ENCODE measurements at places on chromosomes 3 and 15.
A peak's percentile ranks its signal among the peaks of the same experiment; 100 is the strongest.

DNA sequence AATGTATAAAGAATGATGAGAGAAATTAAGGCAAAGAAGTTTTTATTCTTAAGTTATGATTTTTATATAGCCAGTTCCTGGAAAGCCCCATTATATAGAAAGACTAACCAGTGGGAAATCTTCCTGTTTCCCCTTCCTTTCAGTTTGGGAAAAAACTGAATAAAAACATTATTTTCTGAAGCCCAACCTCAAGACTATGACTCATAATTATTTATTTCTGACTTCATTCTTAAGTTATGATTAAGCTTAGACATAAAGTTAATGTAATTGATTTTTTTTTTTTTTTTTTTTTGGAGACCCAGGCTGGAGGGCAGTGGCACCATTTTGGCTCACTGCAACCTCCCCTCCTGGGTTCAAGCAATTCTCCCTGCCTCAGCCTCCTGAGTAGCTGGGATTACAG is 55.8 kb downstream of the TRPC1 start:
- DNase-seq, result no peak

DNA sequence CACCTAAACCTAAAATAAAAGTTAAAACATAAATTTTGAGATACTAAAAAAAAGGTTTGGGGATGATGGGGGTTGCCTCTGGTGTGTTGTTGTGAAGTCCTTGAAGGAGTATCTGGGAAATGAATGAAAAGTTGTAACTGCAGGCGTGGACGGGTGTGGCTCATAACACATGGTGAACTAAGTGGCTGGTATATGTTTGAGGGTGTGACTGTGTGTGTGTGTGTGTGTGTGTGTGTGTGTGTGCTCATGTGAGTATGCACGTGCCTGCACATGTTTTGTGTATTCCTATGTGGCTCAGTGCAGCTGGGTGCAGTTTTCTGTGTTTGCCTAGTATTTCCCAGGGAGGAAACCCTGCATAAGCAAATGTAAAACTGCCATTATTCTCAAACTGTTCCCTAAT is 229.9 kb upstream of the TRIM42 start:
- no peak for DNase-seq

DNA sequence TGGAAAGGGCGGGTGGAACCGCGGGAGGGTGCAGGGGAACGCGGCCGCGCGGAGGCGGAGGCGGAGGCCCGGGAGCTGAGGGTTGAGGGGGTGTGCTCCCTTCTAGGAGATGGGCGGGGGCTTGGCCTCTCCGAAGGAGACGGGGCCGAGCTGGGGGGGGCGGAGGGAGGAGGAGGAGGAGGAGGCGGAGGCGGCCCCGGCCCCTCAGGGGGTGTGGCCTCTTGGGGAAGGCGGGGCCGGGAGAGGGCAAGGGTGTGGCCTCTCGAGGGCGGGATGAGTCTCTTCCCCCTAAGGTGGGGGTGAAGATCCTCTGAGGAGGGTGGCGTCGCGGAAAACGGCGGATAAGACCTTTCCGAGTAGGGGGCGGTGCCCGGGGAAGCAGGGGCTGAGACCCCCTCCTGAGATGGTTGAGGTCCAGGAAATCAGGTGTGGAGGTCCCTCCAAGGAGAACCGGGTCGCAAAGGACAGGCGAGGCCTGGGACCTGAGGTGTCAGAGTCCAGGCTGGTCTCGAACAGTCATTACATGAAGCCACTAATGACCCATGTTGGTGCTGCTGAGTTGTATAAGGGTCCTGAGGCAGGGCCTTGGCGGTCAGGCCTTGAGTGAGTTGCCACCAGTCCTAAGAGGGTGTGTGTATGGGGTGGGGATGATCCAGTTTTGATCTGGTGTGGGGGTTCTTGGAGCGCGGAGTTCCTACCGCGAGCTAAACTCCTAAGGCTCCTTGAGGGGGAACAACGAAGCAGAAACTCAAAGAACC is 759 bp downstream of the WDR6 start:
- DNase-seq, result peak; percentile 89

GRCh38 chr3:10234526-10235230 is 13.6 kb upstream of the TATDN2 start:
- no peak for DNase-seq

DNA sequence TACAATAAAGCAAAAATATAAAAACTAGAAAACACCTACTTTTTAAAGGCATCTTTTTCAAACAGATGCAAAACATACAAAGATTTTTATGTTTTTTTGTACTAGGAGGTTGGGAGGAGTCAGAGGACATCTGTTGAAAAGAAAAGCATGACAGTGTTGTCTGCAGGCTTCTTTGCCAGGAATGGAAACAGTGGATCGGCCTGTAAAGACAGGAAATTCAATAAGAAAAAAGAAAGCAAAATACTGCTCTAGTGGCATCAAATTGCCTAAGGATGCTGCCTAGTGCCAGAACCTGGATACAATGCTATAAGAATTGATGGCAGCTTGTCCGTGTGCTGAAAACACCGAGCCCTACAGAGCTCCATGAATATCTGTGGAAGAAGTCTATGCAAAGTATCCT is 69.9 kb downstream of the TBC1D5 start:
- DNase-seq, result no peak

DNA sequence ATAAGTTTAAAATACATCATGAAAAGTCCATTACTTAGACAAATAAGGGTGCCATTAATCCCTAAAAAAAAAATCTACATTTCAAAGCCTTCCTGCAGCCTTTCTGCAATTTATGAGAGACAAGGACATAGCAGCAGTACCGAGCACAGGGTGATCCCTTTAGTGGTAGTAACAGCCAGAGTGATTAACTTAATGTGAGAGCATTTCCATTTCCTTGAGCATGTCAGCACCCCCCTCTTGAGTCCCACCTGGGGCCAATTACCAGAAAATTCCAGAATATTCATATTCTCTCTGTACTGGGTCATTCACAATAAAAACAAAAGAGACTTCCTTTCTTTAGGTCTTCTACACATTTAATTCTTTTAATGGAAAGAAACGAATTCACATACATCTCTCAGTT is 546.9 kb upstream of the CCDC54 start:
- no peak for DNase-seq

DNA sequence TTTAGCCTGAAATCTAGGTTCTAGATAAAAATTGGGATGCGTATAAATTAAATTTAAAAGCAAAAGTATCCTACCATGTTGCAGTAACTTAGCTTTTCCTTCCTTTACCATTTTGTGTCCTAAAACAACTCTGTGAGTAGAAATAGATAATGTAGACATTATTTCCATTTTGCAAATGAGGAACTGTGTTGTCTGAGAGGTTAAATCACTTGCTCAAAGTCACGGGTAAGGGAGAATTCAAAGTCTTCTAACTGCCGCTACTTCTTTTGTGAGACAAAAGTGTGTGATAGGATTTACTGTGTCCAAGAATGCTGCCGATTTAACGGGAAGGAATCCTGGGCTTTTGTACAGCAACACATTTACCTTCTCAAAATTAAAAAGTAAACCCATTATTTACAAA is 40.7 kb downstream of the MYO1E start:
- no peak for DNase-seq

GRCh38 chr3:197880491-197881269 is 69.3 kb upstream of the RPL35A start:
- no peak for DNase-seq

DNA sequence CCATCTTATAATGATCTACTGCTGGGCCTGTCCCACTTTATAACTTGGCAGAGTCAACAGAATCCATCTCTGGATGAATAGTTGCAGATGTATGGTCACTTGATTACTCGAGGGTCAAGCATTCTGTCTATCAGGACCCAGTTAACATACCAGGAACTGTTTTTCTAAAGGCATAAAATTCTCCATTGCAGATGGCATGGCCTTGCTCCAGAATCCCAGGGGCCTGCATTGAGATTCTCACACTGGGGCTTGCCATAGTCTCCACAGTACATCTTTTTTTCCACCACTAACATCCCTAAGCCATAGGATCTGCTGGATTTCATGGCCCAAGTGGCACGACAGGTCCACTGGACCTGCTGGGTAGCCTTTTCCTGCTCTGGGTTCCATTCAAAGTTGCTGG is 68.5 kb upstream of the CACNA1D start:
- DNase-seq, result no peak

GRCh38 chr15:91264651-91265351 is 164.7 kb downstream of the SV2B start:
- no peak for DNase-seq

- DNase-seq, result peak; percentile 73
Observed at GRCh38 chr15:100627789-100628395, 25.5 kb downstream of the ASB7 start.

DNA sequence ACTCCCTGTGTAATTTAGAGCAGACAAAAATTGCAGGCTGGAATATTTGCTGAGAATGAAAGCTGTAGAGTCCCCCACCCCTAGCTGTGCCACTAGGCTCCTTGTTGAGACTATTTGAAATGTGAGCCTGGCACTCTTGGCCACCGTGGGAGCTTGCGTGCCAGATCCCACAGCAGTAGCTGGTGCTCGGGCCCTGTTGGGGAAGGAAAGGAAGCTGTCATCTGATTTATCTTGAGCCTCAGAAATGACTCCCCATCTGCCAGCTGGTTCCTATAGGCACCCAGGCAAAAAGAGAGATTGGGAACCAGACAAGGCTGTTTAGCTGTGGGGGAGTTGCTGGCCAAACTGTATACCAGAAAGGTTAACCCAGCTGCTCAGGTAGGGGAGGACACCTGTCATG is 23.4 kb upstream of the CLEC3B start:
- DNase-seq, result no peak

DNA sequence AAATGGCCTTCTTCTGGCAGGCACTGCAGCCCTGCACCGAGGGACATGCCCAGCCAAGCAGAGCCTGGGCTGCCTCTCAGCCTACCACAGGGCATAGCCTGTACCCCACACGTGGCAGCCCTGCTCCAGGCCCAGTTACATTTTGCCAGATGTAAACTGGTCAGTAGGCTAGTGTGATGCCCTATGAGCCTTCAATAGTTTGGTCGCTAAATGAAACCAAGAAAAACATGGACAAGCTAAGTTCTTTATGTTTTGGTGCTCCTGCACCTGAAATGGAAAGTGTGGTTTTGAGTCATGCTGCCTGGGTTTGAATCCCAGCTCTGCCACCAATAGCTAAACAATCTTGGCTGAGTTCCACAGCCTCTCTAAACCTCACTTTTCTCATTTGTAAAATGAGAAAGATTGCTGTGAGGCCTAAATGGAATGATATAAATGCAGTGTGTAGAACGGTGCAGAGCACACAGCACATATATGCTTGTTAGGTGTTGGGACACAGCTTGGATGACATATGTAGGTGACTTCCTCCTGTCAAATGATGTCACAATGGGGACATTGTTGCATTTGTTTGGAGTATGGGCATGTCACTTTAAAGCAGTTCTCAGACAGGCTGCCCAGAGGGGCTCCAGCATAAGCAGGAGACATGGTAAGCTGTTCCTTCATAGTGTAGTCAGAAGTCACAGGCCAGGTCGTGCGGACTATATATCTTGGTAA is 57.4 kb downstream of the ZBTB38 start:
- peak; percentile 59 for DNase-seq

DNA sequence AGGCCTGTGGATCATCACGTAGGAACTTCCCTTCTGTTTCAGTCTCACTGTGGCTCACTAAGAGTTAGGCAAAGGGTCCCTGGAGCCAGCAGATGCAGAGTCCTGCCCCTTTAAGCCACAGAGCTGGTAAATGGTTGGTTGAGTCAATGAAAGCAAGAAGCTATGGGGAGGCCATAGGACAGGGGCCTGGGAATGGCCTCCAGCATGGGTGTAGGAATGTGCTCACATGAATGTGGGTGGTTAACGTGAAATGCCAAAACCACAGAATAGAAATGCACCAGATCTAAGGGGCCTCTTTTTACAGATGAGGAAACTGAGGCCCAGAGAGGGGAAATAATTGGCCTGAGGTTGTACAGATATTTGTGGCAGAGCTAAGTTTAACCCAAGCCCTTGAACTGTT is 150.3 kb downstream of the TLE3 start:
- no peak for DNase-seq

DNA sequence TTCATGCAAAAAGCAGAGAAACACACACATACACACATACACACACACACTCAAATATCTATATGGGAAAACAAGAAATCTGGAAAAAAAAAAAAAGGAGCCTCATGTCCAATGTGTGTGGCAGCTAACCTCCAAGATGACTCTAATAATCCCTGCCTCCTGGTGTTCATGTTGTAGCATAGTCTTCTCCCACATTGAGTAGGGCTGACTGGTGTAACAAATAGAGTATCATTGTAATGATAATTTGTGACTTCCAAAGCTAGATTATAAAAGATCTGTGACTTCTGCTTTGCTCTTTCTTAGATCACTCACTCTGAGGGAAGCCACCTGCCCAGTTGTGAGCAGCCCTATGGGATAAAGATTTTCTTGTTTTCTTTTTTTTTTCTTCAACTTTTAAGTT is 130.9 kb upstream of the TNIK start:
- DNase-seq, result no peak

GRCh38 chr3:64216274-64217147 is 8.8 kb downstream of the PRICKLE2 start:
- peak; percentile 64 for DNase-seq

- DNase-seq, result no peak
Observed at GRCh38 chr3:44915702-44916438, 41.5 kb downstream of the TGM4 start.

DNA sequence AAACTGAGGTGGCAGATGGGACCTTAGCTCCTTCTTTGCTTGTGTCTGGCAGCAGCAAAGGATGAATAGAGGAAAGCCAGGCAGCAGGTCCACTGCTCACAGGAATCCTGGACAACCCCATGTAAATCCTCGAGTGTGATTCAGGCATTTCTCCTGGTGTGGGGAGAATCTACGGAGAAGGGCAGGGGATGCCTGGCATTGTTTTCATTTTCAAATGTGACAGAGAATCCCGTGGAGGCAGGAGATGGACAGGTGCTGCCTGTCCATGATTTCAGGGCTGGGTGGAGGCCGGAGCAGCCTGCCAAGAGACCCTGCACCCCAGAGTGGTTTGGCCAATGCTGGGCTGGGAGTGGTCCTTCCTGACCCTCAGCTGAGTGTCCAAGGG is 1.7 kb downstream of the HRH1 start:
- no peak for DNase-seq

GRCh38 chr3:9169326-9169725 is 80.1 kb downstream of the SRGAP3 start:
- DNase-seq, result no peak

DNA sequence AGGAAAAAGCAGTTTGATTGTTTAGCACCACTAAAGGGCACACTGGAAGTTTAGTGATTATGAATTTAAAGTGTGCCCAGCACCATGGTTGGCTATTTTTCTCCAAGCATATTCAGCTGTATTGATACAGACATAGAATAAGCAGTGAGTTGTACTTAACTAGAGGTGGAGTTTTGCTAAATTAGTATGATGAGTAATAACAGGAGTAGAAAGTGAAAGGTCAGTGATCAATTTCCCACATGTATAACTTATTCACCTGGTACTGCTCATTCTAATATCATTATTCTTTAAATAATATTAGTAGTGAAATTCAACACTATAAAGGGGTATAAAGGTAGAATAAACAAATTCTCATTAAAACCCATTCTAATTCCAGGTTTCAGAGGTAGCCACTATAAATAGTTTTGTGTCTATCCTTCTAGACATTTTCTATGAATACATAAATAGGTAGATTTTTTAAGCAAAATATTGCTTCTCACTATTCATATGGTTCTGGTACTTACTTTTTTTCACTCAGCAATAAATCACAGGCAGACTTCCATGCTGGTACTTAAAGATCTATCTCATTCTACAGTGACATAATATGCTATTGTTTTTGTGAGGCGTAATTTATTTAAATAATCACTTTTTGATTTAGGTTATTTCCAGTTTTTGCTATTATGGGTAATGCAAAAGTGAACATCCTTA is 732.9 kb downstream of the VGLL3 start:
- no peak for DNase-seq

GRCh38 chr3:160531311-160531710 is 34.1 kb downstream of the KPNA4 start:
- no peak for DNase-seq

Measured in fibroblast of upper back skin (primary cell).